Osteocyte (in vitro differentiated cells): ENCODE measurements at places on chromosomes 1 and 21. TPM values are rescaled to one million over a fixed set of nuclear protein-coding genes. Genes with fewer than 3 reads are reported as not detected.

DNA sequence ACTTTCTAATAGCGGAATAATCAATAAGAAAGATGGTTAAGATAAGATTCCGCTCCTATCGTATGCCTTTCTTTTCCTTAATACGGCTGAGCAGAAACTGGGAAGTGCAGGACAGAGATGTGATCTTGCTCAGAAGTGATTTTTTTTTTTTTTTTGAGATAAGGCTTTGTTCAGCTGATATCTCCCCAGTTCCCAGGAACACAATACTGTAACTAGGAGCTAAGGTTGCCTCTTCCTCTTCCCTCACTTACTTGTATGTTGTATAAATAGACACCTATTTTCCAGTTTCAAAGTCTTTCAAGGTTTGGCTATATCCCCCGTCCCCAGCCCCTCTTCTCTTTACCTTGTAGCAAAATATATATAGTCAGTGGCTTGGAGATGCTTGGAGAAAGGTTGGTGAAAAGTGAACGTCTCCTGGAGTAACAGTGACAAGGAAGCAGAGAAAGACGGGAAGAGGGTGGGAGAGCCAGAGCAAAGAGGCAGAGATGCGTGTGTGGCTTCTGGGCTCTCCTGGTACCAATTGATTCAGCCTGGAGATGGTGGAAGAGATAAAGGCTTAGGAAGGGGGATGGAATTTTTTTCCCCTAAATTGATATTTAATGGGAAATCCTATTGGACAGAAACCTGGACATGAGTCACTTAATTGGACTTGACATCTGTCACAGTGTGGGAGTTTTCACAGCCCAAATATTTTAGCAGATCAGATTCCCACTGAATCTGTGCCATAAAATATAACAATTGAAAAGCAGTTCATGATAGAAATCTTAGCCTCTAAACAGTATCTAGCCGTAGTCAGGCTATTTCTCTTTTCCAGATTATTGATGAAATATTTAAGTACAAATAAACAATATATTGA lies at the start of gene NHLH2:
NHLH2 (minus strand) TSS at position 522 of the 856 bp plus-strand sequence. CDS start 2,754 bp downstream, outside the sequence.
- H3K4me3 ChIP-seq: no peak within 1 kb of the TSS
- H3K36me3 ChIP-seq: peaks cover 2% of the 10 kb centered on the region
- DNase-seq: no peak
- peaks cover 73% of the 10 kb centered on the region for H3K27me3 ChIP-seq
- no peak within 1 kb of the TSS for H3K27ac ChIP-seq
- peaks cover 7% of the 10 kb centered on the region for H3K4me1 ChIP-seq

- no peak for DNase-seq
- no peak overlapping the region for H3K27ac ChIP-seq
- H3K36me3 ChIP-seq: no peaks in the 10 kb centered on the region
- H3K27me3 ChIP-seq: peaks cover 17% of the 10 kb centered on the region
- no peak overlapping the region for H3K4me3 ChIP-seq
- no peaks in the 10 kb centered on the region for H3K4me1 ChIP-seq
Observed at GRCh38 chr1:222275729-222276465, 272.0 kb downstream of the HHIPL2 start.

DNA sequence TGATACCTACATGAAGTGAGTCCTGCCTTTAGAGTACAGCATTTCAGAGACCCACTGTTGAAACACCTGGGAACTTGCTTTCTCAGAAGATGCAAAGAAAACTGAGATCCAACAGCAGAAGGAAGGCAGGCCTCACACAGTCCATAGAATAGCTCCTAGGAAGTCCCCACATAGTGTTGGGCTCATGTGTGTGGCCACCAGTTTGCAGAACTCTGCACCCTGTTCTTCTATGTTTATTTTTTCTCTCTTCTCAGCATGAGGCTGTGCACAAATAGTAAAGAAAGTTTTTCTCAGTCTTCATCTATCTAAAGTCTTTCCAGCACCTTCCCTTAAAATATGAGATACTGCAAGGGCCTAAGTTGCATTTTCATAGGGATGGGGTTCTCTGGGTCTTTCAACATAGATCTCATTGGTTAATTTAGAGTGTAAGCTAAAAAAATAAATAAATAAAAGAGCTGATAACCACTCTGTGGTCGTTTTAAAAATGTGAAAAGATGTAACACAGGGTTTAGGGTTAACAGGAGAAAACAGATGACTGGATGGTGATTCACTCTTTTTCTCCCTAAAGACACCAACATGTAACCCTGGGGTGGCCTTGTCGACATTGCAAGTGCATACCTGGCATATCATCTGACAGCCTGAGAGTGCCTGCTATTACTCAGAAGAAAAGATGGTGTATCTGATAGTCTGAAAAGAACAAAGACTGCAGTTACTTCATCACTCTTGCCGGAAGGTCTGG lies 94.6 kb downstream of the ZC3H11B start:
- H3K27ac ChIP-seq: no peak overlapping the region
- DNase-seq: no peak
- no peak overlapping the region for H3K4me3 ChIP-seq
- H3K27me3 ChIP-seq: no peaks in the 10 kb centered on the region
- no peaks in the 10 kb centered on the region for H3K4me1 ChIP-seq

GRCh38 chr21:31731056-31731856 lies 662 bp downstream of the SCAF4 start:
- no peaks in the 10 kb centered on the region for H3K36me3 ChIP-seq
- no peaks in the 10 kb centered on the region for H3K27me3 ChIP-seq
- peak; percentile 85 for DNase-seq
- peak overlapping the region; percentile 86 for H3K4me3 ChIP-seq
- H3K27ac ChIP-seq: peak overlapping the region; percentile 81

GRCh38 chr1:230141021-230141648 lies 74.1 kb downstream of the GALNT2 start:
- H3K4me3 ChIP-seq: no peak overlapping the region
- no peaks in the 10 kb centered on the region for H3K27me3 ChIP-seq

CTSK gene
- 51.6 and 53.6 TPM in 2 replicates for total RNA-seq

DNA sequence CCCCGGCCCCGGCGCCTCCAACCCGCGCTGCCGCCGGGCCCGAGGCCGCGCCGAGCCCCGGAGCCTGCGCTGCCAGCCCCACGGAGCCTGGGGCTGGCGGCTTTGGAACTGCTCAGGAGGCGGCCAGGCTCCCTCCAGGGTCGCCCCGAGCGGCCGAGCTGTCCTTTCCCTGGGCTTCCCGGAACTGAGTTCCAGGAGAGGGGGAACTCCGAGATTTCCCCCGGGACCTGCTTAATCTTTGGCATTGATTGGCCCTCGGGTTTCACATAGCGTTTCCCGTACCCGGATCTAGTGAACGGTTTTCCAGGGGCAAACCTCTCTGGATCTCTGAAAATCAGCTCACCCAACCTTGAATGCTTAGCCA lies 504 bp downstream of the H6PD start:
- DNase-seq: no peak
- peak overlapping the region; percentile 85 for H3K27ac ChIP-seq
- peaks cover 39% of the 10 kb centered on the region for H3K4me1 ChIP-seq
- peaks cover 7% of the 10 kb centered on the region for H3K36me3 ChIP-seq

GRCh38 chr1:213275293-213275692 lies 224.3 kb downstream of the RPS6KC1 start:
- H3K27ac ChIP-seq: no peak overlapping the region
- peaks cover 24% of the 10 kb centered on the region for H3K4me1 ChIP-seq
- no peaks in the 10 kb centered on the region for H3K27me3 ChIP-seq
- DNase-seq: no peak
- peaks cover 24% of the 10 kb centered on the region for H3K36me3 ChIP-seq

GRCh38 chr1:44714532-44714931 lies 16.4 kb downstream of the RNU5D-1 start:
- no peak for DNase-seq
- H3K4me1 ChIP-seq: peaks cover 2% of the 10 kb centered on the region
- no peaks in the 10 kb centered on the region for H3K36me3 ChIP-seq
- no peak overlapping the region for H3K4me3 ChIP-seq
- H3K27ac ChIP-seq: no peak overlapping the region

GRCh38 chr1:37479255-37480124 lies 5.1 kb downstream of the ZC3H12A start:
- DNase-seq: no peak
- peaks cover 25% of the 10 kb centered on the region for H3K36me3 ChIP-seq
- peak overlapping the region; percentile 96 for H3K27ac ChIP-seq
- peaks cover 51% of the 10 kb centered on the region for H3K4me1 ChIP-seq
- H3K27me3 ChIP-seq: no peaks in the 10 kb centered on the region

GRCh38 chr1:232579466-232579865 lies 50.5 kb downstream of the SIPA1L2 start:
- H3K4me3 ChIP-seq: no peak overlapping the region
- H3K27ac ChIP-seq: no peak overlapping the region
- H3K27me3 ChIP-seq: no peaks in the 10 kb centered on the region
- H3K36me3 ChIP-seq: peaks cover 2% of the 10 kb centered on the region

CFAP141 gene
- not detected in 2 replicates for total RNA-seq

DNA sequence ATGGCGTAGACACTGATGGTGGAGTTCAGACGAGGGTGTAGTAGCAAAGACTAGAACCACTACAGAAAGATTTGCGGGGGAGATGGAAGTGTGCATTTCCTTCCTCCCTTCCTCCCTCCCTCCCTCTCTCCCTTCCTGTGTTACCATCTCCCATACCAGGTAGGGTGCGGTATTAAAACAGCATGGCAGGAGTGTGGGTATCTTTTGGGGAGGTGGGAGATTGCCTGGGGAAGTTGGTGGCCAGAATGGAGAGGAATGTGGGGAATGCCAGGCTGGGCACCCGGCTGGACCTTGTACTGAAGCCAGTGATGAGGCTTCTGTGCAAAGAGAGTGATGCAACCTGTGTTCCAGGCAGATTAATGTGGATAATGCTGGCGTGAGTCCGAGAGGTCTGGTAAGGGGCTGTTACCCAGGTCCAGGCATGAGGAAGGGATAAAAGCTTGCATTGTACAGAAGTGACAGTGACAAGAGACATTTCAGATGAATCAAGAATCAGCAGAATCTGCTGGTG lies 30.3 kb upstream of the PPP2R5A start:
- H3K36me3 ChIP-seq: no peaks in the 10 kb centered on the region
- H3K4me3 ChIP-seq: no peak overlapping the region
- no peaks in the 10 kb centered on the region for H3K27me3 ChIP-seq
- H3K27ac ChIP-seq: no peak overlapping the region

- H3K36me3 ChIP-seq: no peaks in the 10 kb centered on the region
- H3K4me1 ChIP-seq: peaks cover 90% of the 10 kb centered on the region
- H3K27ac ChIP-seq: peak overlapping the region; percentile 86
- no peak overlapping the region for H3K4me3 ChIP-seq
- no peaks in the 10 kb centered on the region for H3K27me3 ChIP-seq
- no peak for DNase-seq
Observed at GRCh38 chr1:93615582-93616150, 66.0 kb downstream of the BCAR3 start.

DNA sequence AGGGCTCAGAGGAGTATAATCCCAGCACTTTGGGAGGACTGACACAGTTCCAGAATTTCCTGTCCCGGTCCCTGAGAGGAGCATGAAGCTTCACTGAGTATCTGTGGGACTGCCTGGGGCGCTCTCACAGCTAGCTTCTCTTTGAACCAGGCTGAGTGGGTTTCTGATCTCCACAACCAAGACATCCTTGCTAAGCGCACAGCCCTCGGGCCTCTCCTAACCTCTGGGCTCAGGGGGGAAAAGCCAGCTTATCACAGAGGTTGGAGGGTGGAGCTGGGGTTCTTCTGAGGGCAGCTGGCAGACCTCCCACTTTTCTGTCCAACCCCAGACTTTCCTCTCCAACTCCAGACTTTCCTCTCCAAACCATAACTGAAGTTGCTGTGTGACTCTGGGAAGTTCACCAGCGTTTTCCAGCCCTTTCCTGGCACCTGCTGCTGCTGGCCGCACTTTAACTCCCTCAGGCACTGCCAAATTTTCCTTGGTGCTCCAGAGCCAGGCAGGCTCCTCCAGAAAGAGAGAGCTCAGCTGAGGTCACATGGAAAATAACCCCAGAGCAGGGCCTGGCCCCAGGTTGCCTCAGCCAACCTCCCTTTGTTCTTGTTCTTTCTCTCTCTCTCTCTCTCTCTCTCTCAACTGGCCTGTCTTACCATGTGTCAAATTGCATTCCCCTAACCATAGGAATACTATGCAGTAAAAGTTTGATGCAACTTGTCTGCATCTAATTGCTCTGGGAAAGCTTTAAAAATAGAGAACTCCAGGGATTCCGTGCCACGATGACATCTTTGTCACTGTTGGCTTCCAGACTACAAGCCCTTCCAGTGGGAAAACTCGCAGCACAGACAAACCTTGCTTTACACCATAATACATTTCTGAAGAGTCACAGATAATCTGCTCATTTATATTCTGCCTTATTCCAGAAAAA lies 49.5 kb downstream of the OLFML2B start:
- DNase-seq: no peak
- no peak overlapping the region for H3K27ac ChIP-seq
- H3K27me3 ChIP-seq: no peaks in the 10 kb centered on the region
- H3K36me3 ChIP-seq: no peaks in the 10 kb centered on the region

KLHDC9 gene
- 3.6 and 3.7 TPM in 2 replicates for total RNA-seq

- peak overlapping the region; percentile 71 for H3K27ac ChIP-seq
- no peaks in the 10 kb centered on the region for H3K27me3 ChIP-seq
- no peaks in the 10 kb centered on the region for H3K36me3 ChIP-seq
- DNase-seq: no peak
- peaks cover 49% of the 10 kb centered on the region for H3K4me1 ChIP-seq
- H3K4me3 ChIP-seq: no peak overlapping the region
Observed at GRCh38 chr1:246569248-246570238, 3.3 kb downstream of the CNST start.

DNA sequence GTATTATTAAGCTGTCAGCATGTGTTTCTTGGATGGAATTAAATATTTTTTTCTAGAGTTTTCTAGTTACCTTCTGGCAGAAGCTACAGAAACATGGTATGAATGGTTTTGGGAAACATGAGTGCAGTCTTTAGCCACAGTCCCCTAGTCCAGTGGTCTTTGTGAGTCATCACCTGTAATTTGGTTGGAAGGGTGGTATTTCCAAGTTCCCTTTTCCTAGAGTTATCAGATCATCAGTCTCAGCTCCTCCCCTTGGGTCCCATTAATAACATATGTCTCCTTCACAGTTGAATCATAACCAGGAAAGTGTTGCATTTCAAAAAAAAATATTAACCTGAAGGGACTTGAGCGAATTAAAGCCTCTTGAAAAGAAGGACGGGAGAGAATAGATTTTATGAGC lies 27.0 kb downstream of the ELAVL4 start:
- no peak for DNase-seq
- no peak overlapping the region for H3K4me3 ChIP-seq
- no peaks in the 10 kb centered on the region for H3K4me1 ChIP-seq
- no peak overlapping the region for H3K27ac ChIP-seq
- H3K27me3 ChIP-seq: no peaks in the 10 kb centered on the region

COL11A1 gene
- 592 and 632 TPM in 2 replicates for total RNA-seq

DNA sequence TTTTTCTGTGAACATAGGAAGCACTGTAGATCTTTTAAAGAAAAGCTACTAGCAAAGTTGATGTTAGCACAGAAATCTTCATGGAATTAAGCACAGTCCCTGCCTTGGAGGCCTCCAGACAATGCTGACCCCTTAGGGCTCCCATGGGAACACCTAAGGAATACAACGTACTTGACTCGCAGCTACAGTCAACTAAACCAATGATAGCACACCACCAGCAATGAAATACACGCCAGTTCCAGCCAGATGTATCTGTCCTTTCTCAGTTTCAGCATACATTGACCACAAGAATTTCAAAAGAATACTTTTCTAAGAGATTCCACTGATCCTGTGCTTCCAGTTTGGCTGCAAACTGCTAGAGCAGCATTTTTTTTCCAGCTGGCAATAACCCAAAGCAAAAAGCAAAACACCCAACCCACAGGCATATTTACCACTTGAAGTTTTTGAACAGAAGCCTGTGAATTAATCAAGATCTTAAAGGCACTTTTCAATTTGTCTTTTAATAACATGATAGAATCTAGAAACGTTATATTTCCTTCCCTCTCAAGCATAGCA lies 42.8 kb upstream of the KRTAP11-1 start:
- no peaks in the 10 kb centered on the region for H3K4me1 ChIP-seq
- no peaks in the 10 kb centered on the region for H3K27me3 ChIP-seq
- DNase-seq: no peak
- no peaks in the 10 kb centered on the region for H3K36me3 ChIP-seq
- peak overlapping the region; percentile 11 for H3K27ac ChIP-seq
- no peak overlapping the region for H3K4me3 ChIP-seq
